Fibroblast of lung (primary cell): ENCODE measurements at places on chromosomes 7 and 10.

GRCh38 chr10:103636492-103636891 lies 143.0 kb downstream of the NEURL1 start:
- H3K27me3 ChIP-seq, result no peaks in the 10 kb centered on the region
- H3K4me1 ChIP-seq, result peaks cover 38% of the 10 kb centered on the region
- no peak for DNase-seq

GRCh38 chr7:33814936-33815335 lies 90.4 kb upstream of the BMPER start:
- no peaks in the 10 kb centered on the region for H3K27me3 ChIP-seq
- H3K4me1 ChIP-seq, result peaks cover 5% of the 10 kb centered on the region
- no peak for DNase-seq
- no peaks in the 10 kb centered on the region for H3K36me3 ChIP-seq

GRCh38 chr10:98925651-98926050 lies 310.0 kb downstream of the HPSE2 start:
- H3K4me3 ChIP-seq, result no peak overlapping the region
- no peaks in the 10 kb centered on the region for H3K36me3 ChIP-seq
- DNase-seq, result no peak
- H3K27ac ChIP-seq, result no peak overlapping the region
- H3K27me3 ChIP-seq, result no peaks in the 10 kb centered on the region
- peaks cover under 1% of the 10 kb centered on the region for H3K4me1 ChIP-seq

DNA sequence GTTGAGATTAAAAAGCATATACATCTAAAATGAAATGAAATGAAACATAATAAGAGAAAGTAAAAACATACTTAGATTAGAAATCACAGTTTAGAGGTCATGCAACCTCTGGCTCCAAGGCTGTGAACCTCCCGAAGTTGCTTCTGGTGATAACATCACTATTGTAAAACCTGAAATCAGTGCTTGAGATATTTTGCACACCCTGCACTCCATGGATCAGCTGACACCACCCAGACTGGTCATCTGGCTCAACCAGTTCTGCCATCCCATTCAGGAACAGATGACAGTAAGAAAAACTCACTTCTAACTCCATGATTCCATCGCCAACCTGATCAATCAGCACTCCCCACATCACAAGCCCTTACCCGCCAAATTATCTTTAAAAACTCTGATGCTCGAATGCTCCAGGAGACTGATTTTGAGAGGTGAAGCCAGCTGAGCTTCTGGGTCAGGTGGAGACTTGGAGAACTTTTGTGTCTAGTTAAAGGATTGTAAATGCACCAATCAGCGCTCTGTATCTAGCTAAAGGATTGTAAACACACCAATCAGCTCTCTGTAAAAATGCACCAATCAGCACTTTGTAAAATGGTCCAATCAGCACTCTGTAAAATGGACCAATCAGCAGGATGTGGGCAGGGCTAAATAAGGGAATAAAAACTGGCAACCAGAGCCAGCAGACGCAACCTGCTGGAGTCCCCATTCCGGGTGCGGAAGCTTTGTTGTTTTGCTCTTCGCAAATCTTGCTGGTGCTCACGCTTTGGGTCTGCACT lies 162.6 kb upstream of the MAGI2 start:
- H3K27me3 ChIP-seq, result no peaks in the 10 kb centered on the region
- H3K27ac ChIP-seq, result no peak overlapping the region
- no peaks in the 10 kb centered on the region for H3K4me1 ChIP-seq
- no peak for DNase-seq
- no peaks in the 10 kb centered on the region for H3K36me3 ChIP-seq

DNA sequence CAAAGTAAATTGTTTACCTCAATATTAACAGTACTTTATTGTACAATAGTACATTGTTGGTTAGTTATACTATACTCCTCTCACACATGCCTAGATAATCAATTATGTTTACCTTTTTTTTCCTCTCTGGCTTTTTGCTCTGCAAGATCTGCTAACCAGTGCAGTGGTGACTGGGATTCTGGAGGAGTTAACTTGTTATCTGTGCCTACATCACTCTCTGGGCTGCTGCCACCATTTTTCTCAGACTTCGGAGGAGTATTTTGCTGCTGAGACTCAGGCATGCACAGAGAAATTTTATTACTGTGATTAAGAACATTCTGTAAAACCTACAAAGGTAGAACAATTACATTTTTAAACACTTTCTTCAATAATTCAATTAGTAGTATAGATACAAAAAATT lies 59.7 kb downstream of the NRBF2 start:
- no peak overlapping the region for H3K4me3 ChIP-seq
- no peak overlapping the region for H3K27ac ChIP-seq
- no peaks in the 10 kb centered on the region for H3K27me3 ChIP-seq
- H3K36me3 ChIP-seq, result peaks cover 3% of the 10 kb centered on the region
- no peak for DNase-seq

GRCh38 chr7:43164757-43165156 lies 52.3 kb downstream of the HECW1 start:
- no peak overlapping the region for H3K27ac ChIP-seq
- no peak overlapping the region for H3K4me3 ChIP-seq
- H3K27me3 ChIP-seq, result no peaks in the 10 kb centered on the region
- DNase-seq, result peak; percentile 97

DNA sequence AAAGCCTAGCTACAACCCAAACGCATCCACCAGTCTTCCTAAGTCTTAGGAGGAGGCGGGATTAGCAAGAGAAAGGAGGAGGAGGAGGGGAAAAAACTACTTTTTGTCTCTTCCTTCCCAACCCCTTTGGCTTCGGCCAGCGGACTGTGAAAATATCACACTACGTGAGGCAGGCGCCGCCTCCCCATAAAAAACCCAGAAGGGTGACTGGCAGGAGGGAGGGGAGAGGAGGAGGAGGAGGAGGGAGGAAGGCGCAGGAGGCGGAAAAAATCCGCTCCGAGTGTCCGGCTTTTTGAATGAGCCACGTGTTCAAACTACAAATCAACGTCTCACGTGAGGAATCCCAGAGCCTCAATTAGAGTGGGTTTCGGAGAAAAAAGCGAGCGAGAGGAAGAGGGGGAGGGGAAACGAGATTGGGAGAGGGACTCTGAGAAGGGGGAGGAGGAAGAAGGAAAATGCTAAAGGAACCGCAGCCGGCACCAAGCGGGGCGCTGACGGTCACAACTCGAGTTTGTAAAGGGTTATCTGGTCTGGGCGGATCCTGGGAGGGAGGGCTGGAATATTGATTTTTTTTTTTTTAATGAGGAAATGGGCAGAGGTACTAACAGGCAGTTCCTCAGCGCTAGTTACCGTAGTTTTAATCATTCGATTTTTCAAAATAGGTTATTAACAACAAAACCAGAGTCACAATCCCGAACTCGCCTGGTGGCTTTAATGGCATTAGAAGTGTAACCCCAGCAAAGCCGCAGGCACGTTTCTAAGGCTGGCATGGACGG lies at the start of gene IGF2BP3:
TSS of gene IGF2BP3 (minus strand) at position 162 of the 776 bp plus-strand sequence. CDS start 381 bp downstream, outside the sequence.
- H3K27me3 ChIP-seq, result peaks cover 35% of the 10 kb centered on the region
- H3K4me3 ChIP-seq, result peak within 1 kb of the TSS; percentile 56

GRCh38 chr7:115940460-115941060 lies 90.0 kb downstream of the TFEC start:
- H3K27me3 ChIP-seq, result no peaks in the 10 kb centered on the region
- no peak overlapping the region for H3K27ac ChIP-seq
- H3K36me3 ChIP-seq, result no peaks in the 10 kb centered on the region

DNA sequence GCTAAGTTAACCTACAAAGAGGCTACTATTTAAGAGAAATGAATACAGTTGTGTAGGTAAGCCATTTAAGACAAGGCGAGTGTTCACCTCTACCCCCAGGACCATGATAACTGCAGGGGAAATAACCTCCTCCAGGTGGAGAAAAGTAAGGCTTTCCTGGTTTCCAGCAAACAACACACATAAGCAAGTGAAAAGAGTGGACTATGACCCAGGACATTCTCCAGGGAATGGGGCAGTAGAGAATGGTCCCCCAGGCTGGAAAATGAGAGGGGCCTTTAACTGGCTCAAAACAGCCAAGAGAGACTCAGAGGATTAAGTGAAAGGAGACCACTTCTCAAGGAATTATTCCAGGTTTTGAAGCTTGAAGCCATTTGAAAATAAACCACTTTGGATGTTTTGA lies 101.0 kb upstream of the GJD4 start:
- H3K4me3 ChIP-seq, result no peak overlapping the region
- no peak for DNase-seq
- H3K4me1 ChIP-seq, result no peaks in the 10 kb centered on the region

DNA sequence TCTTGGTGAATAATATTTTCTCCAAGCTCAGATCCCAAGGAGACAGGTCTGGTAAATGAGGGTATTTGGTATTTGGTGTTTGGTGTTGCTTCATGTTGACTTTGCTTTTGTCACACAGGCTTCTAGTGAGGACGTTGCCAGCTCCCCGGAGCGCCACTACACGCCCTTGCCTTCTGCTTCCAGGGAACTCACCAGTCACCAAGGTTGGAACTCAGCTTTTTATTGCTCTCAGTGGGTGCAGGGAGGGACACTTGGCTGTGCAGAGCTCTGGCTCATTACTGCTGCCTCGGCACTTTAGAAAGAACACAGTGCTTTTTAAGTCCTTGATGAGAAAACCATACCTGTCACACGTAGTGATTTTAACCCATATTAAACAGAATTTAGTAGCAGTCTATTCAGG lies 892.9 kb downstream of the LRMDA start:
- no peak overlapping the region for H3K4me3 ChIP-seq
- H3K27ac ChIP-seq, result no peak overlapping the region
- no peak for DNase-seq
- no peaks in the 10 kb centered on the region for H3K27me3 ChIP-seq
- no peaks in the 10 kb centered on the region for H3K36me3 ChIP-seq

DNA sequence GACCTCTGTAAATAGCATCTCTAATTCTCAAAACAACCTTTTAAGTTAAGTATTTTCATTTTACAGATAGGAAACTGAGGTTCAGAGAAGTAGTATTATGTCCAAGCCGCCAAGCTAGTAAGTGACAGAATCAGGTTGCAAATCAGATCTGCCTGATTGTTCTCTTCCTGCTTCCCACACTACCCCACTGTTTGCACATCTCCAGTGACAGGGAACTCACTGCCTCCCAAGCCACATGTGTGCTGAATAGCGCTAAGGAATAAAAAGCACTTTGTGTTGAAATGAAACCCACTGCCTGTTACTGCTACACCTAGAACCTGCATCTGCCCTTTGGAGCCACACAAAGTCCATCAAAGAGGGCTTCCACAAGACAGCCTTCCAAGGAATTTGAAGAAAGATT lies 45.1 kb upstream of the WDR11 start:
- H3K27me3 ChIP-seq, result no peaks in the 10 kb centered on the region
- no peaks in the 10 kb centered on the region for H3K36me3 ChIP-seq
- no peak for DNase-seq
- H3K4me1 ChIP-seq, result no peaks in the 10 kb centered on the region
- no peak overlapping the region for H3K4me3 ChIP-seq

- no peaks in the 10 kb centered on the region for H3K27me3 ChIP-seq
- H3K4me1 ChIP-seq, result no peaks in the 10 kb centered on the region
- no peaks in the 10 kb centered on the region for H3K36me3 ChIP-seq
These were observed 60.8 kb upstream of the ELN start for GRCh38 chr7:73966941-73967831.

DNA sequence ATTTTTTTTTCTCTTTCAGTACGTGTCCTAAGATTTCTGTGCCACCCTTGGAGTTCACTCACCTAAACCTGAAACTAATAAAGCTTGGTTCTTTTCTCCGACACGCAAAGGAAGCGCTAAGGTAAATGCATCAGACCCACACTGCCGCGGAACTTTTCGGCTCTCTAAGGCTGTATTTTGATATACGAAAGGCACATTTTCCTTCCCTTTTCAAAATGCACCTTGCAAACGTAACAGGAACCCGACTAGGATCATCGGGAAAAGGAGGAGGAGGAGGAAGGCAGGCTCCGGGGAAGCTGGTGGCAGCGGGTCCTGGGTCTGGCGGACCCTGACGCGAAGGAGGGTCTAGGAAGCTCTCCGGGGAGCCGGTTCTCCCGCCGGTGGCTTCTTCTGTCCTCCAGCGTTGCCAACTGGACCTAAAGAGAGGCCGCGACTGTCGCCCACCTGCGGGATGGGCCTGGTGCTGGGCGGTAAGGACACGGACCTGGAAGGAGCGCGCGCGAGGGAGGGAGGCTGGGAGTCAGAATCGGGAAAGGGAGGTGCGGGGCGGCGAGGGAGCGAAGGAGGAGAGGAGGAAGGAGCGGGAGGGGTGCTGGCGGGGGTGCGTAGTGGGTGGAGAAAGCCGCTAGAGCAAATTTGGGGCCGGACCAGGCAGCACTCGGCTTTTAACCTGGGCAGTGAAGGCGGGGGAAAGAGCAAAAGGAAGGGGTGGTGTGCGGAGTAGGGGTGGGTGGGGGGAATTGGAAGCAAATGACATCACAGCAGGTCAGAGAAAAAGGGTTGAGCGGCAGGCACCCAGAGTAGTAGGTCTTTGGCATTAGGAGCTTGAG lies at the start of gene CFTR:
TSS of gene CFTR (plus strand) at position 801 of the 830 bp plus-strand sequence. CDS start 70 bp downstream, outside the sequence.
- H3K27me3 ChIP-seq, result peaks cover 21% of the 10 kb centered on the region
- no peaks in the 10 kb centered on the region for H3K36me3 ChIP-seq
- H3K27ac ChIP-seq, result no peak within 1 kb of the TSS

GRCh38 chr10:71575934-71576801 lies 143.4 kb downstream of the C10orf105 start:
- no peak overlapping the region for H3K27ac ChIP-seq
- no peaks in the 10 kb centered on the region for H3K27me3 ChIP-seq
- DNase-seq, result no peak
- H3K4me1 ChIP-seq, result no peaks in the 10 kb centered on the region
- no peak overlapping the region for H3K4me3 ChIP-seq

GRCh38 chr7:155464948-155465739 lies 7.2 kb downstream of the EN2 start:
- H3K36me3 ChIP-seq, result no peaks in the 10 kb centered on the region
- no peak for DNase-seq
- H3K4me1 ChIP-seq, result no peaks in the 10 kb centered on the region
- H3K4me3 ChIP-seq, result no peak overlapping the region
- H3K27ac ChIP-seq, result no peak overlapping the region
- peaks cover 83% of the 10 kb centered on the region for H3K27me3 ChIP-seq

DNA sequence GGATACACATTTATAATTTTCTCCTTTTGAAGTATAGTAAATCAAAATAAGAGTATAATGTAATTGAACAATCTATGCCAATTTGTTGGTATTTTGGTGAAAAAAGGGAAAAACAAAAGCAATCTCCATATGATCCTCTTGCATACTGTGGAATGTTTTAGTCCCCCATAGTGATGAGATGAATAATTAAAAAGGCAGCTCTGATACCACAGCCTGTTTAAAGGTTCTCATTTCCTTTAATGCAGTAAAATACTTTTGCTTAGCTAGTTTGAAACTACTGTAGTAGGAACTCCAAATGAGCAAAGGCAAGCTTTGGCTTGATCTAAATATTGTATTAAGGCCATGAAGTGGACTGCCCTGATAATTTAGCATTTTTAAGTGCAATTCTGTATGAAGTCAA lies 77.6 kb downstream of the VTI1A start:
- H3K4me3 ChIP-seq, result no peak overlapping the region
- no peaks in the 10 kb centered on the region for H3K27me3 ChIP-seq
- peak; percentile 34 for DNase-seq
- no peak overlapping the region for H3K27ac ChIP-seq
- peaks cover 6% of the 10 kb centered on the region for H3K4me1 ChIP-seq

DNA sequence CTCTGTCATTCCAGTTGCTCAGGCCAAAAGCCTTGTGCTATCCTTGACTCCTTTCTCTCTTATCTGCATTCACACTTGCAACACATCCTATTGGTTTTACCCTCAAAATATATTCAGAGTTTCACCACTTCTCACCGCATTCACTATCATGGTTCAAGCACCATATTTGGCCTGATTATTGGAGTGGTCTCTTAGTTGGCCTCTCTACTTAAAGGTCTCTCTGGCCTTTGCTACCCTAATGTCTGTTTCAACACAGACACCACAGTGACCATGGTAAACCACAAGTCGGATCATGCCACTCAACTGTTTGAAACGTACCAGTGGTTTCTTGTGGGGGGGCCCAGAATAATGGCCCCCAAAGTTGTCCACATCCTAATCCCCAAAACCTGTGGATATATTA lies 15.2 kb upstream of the PDZD8 start:
- DNase-seq, result no peak
- no peak overlapping the region for H3K4me3 ChIP-seq
- no peaks in the 10 kb centered on the region for H3K4me1 ChIP-seq
- peaks cover 5% of the 10 kb centered on the region for H3K27me3 ChIP-seq
